ENCODE measurements at places on chromosomes 1 and 21. TPM values are rescaled to one million over a fixed set of nuclear protein-coding genes. Genes with fewer than 3 reads are reported as not detected.

- DNase-seq: no peak
Measured at GRCh38 chr1:218463194-218464156, 118.3 kb downstream of the TGFB2 start.

GRCh38 chr1:231694465-231695077 is 68.0 kb downstream of the DISC1 start:
- DNase-seq: no peak

DNA sequence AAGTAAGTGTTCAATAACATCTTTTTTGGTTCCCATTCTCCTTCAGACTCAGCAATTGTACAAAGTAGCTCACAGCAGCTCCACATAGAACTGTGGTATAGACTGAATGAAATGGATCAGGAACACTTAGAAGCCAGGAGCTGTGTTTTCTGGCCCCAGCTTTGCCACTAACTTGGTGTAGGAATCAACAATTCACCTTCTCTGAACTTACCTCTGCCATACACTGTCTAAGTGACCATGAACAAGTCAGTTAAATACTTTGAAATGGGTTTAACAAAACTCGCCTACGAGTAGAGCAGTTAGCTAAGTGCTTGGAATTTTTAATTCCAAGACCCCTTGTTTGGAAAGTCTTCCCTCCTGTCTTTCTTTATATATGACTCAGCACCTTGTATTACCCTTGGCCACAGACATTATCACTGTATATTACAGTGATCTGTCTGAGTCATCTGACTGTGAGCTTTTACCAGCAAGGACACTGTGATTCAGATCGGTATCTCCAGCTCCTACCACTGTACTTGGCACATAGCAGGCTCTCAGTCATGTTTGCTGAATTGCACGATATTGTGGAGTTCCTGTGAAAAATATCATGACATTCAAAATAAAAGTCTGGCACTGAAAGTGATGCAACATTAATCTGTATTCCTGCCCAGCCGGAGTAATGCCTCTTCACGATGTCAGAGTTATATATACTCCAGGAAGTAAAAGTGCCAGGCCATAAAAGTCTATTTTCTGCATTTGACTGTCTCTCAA is 101.7 kb upstream of the BEND5 start:
- DNase-seq: no peak

- no peak for DNase-seq
Measured at GRCh38 chr1:174219606-174220370, 60.5 kb downstream of the RABGAP1L start.

DNA sequence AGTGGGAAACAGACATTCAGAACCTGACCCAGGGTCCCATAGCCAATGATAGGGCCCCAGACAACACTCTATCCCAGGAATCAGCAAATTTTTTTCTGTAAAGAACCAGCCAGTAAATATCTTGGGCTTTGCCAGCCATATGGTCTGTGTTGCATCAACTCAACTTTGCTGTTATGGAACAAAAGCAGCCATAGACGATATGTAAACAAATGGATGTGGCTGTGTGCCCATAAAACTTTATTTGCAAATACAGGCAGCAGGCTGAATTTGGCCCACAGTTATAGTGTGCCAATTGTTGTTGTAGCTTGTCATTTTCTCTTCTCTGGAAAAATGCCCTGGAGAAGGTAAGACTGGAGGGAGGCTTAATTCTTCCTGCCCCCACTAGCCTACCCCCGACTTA is 431.1 kb upstream of the VAMP3 start:
- no peak for DNase-seq

GRCh38 chr1:109372281-109372680 is 25.4 kb downstream of the SORT1 start:
- DNase-seq: no peak

DNA sequence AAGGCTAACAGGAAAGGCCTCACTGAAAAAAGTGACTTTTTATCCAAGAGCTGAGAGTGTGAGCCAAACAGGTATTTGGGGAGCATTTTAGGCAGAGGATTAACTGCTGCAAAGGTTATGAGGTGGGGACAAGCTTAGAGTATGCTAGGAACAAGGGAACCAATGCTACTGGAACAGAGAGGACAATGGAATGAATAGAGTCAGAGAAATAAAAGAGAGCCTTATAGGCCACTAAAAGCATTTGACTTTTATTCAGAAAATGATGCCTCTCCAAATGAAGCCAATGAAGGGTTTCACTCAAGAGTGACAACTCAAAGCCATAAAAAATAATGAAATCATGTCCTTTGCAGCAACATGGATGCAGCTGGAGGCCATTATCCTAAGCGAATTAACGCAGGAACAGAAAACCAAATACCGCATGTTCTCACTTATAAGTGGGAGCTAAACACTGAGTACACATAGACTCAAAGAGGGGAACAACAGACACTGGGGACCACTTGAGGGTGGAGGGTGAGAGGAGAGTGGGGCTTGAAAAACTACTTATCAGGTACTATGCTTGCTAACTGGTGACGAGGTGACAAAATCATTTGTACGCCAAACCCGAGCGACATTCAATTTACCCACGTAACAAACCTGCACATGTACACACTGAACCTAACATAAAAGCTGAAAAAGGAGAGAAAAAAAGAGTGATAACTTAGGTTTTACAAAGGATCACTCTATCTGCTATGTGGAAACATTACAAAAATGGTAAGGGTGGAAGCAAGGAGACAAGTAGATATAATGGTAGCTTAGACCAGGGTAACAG is 11.1 kb downstream of the PTP4A2 start:
- DNase-seq: no peak

DNA sequence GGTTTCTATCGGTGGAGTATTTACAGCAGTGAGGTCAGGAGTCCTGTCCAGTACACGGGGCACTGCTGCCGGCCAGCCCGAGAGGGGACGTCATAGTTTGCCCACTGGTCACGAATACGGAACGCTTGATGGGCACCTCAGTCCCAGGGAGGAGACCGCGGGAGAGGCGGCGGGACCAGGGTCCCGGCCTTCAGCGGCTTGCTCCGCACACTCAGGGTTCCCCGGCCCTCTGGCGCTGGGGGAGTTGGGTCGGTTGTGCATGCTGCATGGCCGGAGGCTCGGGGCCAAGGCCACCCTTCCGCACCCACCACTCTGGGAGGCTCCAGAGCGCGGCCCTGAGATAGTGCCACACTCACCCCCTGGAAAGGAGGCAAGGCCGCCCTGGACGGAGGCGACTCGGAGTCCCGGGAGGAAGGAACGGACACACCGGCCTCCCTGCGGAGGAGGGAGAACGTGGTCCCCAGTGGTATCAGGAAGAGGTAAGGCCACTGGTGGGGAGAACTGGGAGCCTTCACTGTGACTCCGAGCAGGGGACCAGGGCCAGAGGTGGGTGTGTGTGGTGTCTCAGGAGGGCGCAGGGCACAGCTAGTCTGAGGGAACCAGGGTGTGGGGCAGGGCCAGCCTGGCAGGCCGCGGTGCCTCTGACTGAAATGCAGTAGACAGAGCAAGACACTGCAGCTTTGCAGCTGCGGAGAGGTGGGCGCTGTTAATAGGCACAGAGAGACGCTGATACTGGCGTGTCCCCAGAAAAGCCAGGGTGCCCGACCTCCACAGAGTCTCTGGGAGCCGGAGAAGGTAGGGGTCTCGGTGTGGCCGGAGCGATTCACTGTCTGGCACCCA is 28.6 kb upstream of the PRSS38 start:
- DNase-seq: no peak

GRCh38 chr1:67044631-67045270 is 9.2 kb downstream of the SLC35D1 start:
- DNase-seq: no peak

DNA sequence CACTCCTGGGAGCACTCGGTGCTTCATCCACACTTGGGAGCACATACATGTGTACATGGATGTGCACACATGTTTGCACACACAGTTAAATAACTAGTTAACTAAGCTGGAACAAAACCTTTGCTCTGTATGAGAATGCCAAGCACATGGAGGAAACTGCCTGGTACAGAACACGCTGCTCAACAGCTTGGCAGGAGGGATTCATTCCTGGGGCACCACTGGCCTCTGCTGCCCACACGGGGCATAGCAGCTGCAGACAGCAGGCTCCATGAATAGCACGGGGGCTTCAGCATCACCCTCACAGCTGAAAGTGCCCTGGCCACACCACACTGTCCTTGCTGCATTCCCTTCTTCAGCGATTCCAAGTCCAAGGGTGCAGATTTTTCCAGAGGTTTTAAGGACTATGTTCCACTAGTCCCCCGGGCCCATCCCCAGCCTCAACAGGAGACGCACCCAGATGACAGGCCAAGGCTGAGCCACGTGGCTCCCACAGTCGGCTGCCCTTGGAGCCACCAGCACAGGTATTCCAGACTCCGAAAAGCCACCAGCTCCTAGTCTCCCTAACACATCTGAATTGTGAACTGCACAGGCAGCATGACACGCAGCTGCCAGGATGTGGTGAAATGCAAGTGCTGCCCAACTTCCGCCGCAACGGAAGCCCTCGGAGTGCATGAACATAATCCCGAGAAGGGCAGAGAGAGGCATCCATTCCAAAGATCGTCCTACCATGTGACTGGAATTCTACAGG is 16.9 kb downstream of the NPHP4 start:
- peak; percentile 57 for DNase-seq

GRCh38 chr1:51600965-51601364 is 15.9 kb upstream of the OSBPL9 start:
- DNase-seq: no peak

GRCh38 chr21:15301014-15301413 is 236.2 kb upstream of the NRIP1 start:
- no peak for DNase-seq

DNA sequence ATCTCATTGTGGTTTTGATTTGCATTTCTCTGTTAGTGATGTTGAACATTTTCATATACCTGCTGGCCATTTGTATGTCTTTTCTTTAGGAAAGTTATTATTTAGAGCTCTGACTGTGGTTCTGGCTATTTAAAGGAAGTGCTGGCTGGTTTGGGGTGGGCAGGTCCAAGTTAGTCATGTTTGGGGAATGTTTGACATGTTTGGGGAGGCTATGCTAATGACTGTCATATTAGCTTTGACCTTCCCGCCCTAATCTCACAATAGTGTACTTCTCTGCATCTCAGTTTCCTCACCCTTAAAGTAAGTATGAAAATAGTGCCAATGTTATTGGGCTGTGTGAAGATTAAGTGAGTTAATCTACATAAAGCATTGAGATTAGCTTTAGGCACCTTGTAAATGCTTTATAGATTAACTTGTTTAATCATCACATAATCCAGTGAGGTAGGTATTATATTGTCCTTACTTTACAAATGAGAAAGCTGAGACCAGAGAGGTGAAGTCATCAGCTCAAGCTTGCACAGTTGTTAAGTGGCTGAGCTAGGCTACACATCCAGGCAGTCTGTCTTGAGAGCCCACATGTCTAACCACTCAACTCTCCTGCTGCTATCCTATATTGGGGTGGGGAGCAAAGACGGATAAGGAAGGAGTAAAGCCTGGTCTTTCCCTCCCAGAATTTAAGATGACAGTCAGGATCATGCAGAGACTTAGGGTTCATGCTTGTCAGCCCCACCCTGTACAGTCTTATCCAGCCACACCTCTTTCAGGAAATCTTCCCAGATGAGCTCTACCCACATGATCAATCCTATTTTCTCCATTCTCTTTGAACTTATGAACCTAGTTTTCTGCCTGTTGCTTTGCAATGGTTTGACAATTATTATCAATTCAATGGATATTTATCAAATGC is 22.8 kb upstream of the CRNN start:
- no peak for DNase-seq

- peak; percentile 95 for DNase-seq
Measured at GRCh38 chr1:161038523-161039153, at the start of gene TSTD1. TSS of gene TSTD1 (minus strand) at chr1:161038964. CDS start at chr1:161038889, 75 bp downstream.

DNA sequence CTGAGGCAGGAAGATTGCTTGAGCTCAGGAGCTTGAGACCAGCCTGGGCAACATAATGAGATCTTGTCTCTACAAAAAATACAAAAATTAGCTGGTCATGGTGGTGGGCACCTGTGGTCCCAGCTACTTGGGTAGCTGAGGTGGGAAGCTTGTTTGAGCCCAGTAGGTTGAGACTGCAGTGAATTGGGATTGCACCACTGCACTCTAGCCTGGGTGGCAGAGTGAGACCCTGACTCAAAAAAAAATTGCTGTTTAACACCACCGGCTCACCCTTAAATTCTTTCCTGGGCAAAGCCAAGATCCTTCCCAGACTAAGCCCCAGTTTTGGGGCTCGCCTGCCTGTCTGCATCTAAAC is 6.6 kb upstream of the NSUN4 start:
- no peak for DNase-seq

- DNase-seq: no peak
Measured at GRCh38 chr1:34975771-34976170, 9.4 kb downstream of the TMEM35B start.

- DNase-seq: no peak
Measured at GRCh38 chr1:7738044-7738443, 33.1 kb upstream of the VAMP3 start.

DNA sequence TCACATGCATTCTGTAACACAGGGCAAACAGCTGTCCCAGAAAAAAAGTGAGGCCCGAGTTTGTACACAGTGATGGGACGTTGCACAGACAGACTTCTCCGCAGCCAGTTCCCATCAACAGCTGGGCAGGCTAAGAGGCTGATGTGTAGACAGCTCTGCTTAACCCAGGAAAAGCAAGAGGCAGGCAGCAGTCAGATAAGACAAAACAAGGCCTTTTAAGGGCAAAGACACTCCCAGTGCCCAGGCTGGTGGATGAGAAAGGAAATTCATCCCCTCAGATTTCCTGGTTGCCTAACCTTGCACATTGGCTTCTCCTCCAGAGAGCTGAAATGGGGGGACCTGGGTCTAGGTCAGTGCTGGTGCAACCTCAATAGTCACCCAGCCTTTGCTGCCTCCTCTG is 17.2 kb upstream of the PHLDA3 start:
- DNase-seq: no peak

DNA sequence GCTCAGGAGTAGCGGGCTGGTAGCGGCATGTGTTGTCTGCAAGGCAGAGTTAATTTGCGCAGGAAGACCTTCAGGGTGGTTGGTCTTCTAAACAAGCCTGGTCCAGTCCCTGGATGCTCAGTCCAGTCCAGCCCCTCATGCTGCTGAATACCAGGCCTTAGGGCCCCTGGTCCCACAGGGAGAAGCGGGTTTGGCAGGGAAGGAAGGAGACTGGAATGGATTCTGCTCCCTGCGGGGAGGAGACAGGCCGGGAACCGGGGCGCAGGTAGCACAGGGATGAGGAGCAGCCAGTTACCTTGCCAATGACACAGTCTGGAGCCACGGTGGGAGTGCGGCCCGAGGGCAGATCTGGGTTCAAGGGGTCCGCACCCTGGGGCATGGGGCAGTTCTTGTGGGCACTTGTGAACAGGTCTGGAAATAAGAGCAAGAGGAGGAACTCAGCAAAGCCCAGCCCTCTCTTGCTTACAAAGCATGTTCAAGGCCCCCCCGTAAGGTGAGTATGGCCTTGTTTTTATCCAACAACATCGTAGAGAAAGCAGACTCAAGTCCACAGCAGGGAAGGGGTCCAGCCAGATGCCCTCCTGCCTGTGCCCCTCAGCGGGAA is 10.1 kb downstream of the FAM131C start:
- DNase-seq: no peak

- no peak for DNase-seq
Measured at GRCh38 chr1:203284411-203285123, 20.8 kb upstream of the BTG2 start.

GRCh38 chr1:940107-941014 is 16.6 kb downstream of the SAMD11 start:
- peak; percentile 44 for DNase-seq

GRCh38 chr1:11787251-11787803 is 18.4 kb downstream of the MTHFR start:
- no peak for DNase-seq

AGT gene
- not detected for total RNA-seq

PRAMEF25 gene
- total RNA-seq: not detected

SLC44A5 gene
- not detected for total RNA-seq

OLIG2 gene
- total RNA-seq: not detected

TP53BP2 gene
- total RNA-seq: 46.6 TPM
